NCI-H460 (cell line): ENCODE measurements at places on chromosomes 1 and 21.
A peak's percentile ranks its signal among the peaks of the same experiment; 100 is the strongest.

DNA sequence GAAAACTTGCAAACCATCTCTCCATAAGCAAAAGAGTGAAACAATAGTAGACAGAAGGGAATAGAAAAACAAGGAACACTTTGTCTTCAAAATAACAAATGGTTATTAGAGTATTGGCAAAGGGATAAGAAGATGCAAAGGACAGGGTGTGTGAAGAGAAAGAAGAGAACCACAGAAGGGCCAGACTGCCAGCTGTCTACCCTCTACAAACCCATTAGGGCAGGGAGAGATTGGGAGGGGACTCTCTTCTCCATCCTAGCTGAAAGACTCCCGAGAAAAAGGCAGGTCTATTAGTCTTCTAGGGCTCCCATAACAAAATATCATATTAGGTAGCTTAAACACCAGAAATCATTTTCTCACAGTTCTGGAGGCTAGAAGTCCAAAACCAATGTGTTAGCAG, 292.8 kb downstream of the PTBP2 start:
- no peak for DNase-seq

DNA sequence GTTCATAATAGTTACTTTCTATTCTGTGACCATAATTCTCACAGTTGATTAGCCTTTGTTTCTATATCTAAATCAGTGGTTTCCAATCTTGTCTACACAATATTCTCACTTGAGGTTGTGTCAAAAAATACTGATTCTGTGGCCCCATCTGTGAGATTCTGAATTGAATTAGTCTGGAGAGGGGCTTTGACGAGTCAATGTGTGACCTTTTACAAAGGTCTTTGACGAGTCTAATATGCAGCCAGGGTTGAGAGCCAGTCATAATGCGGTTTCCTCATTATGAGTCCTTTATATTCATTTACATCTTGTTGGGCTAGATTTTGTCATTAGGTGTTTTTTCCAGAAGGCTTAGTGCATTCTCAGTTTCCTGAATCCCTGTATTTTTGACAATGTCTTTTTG, 19.7 kb downstream of the FCRL5 start:
- no peak for DNase-seq

DNA sequence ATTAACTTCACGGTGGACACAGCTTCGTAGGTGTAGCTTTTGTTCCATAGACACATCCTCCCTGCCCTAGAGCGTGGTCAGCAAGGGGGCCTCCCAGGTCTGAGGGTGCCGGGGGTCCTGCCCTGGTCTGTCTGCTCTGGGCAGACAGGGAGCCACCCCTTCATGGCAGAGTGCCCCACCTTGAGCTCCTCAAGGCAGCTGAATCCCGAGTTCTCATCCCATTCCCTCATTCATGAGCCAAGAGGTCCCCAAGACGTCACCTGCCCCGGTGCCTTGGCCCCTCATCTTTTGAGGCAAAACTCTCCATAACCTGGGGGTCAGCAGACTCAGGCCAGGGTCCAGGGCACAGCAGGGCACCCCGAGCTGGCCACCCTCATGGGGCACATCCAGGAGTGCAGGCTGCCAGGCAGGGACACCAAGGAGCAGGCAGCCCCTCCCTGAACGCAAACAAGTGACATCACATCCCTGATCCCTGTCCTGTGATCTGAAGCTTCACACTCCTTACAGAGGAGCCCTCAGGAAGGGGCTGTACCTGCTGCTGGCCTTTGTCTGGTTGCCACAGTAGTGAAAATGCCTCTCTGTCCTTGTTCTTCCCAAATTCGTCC, 23.3 kb downstream of the UBASH3A start:
- no peak for DNase-seq

DNA sequence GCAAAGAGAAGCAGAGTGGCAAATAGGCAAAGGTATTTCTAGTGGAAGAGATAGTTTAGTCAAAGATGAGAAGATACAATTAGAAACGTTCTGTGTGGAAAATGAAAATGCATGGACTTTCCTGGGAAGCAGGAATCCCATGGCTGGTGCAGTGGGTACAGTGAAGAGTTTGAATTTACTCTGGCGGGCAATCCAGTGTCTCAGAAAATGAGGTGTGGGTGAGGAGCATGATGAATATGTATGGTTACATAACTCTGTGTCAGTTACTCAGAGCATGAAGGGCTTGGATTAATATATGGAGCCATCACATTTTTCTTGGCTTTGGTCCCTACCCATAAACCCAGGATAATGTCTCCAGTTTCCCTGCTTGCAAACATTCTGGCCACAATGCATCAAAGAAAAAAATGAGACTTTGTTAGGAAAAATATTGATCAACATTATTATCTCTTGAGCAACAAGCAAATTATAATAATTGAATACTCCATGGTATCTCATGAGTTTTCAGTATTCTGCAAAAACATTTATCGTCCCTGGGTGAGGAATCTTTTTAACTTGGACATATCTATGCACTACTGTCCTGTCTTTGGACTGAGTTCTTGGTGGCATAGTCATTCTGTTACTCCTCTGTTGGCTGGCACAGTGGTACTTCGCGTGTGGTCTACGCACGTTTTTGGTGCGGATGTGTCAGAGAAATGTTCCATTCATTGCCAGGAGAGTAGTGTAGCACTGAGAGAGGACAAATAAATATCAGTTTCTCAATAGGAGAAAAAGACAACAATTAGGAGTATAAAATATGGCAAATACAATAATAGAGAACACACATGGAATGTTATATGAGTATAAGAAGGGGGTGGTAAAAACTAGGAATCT, 173.7 kb upstream of the C1orf105 start:
- DNase-seq, result no peak

- no peak for DNase-seq
Observed at GRCh38 chr1:45953934-45954847, 150.8 kb downstream of the MAST2 start.

DNA sequence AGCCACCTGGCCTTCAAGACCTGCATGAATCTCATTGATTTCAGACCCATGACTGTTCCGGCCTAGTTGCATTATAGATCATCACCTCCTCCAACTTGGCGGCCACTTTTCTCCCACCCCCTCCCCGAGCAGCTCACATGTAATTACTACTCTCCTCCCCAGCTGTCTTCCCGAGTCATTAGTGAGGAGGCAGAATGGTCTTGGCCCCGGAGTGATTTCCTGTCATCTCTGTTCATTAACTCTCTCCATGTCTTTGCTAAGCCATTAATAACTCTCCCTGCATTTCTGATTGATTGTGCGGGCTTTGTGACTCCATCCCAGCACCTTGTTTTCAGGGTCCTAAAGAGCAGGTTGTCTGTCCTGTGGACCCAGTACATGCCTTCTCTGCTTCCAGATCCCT, 75.6 kb upstream of the CNTN2 start:
- no peak for DNase-seq

DNA sequence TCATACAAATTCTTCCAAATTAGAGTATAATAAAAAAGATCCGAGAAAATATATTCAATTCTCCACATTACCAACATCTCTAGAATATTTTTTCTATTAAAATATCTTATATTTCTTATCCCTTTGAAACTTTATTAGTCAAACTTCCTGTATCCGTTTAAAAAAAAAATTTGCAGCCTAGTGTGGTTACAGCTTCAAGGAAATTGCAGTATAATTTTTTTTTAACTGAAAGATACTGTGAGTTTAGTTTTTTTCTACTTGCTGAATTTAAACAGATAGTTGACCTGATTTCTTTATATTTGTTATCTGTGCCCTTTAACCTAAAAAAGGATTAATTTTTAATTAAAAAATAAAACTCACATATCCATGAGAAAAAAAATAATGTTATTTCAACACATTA, 1.5 kb downstream of the RGS18 start:
- DNase-seq, result no peak

DNA sequence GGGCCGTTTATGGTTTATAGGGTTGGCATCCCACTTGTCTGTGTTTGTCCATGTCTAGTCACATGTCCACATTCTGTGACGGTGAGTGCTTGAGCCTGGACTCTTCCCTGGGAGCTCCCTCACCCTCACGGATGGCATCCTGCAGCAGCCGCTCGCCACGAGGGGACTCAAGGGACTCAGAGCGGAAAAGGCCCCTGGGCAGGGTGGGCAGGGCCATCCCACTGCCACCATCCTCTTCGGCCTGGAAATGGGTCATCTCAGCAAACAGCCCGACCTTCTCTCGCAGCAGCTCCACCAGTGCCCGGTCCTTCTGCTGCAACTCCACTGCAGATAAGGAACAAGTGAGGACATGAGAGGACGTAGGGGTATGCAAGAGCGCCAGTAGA, 11.1 kb downstream of the RXFP4 start:
- no peak for DNase-seq

GRCh38 chr1:58755468-58755872, 28.4 kb downstream of the JUN start:
- peak; percentile 61 for DNase-seq

GRCh38 chr1:67685558-67686266, 711 bp downstream of the GADD45A start:
- DNase-seq, result peak; percentile 22

GRCh38 chr1:229325853-229326487, 16.9 kb downstream of the CCSAP start:
- no peak for DNase-seq

DNA sequence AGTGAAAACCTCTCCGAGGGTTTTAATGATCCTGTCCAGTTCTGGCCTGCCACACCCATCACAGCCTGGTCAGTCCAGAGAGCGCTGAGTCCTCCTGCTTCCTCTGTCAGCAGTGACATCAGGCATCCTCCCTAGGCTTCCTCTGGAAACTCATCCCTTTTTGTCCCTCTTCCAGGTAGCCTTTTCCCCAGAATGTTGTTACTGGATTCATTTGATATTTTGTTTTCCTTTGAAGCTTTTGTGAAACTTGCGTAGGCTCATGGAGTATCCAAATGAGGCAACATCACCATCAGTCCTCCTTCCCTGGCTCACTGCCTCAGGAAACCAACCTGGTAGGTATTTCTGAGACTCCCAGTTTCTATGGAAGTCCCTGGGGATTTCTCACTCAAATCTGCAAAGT, 27.0 kb upstream of the IGSF3 start:
- no peak for DNase-seq

DNA sequence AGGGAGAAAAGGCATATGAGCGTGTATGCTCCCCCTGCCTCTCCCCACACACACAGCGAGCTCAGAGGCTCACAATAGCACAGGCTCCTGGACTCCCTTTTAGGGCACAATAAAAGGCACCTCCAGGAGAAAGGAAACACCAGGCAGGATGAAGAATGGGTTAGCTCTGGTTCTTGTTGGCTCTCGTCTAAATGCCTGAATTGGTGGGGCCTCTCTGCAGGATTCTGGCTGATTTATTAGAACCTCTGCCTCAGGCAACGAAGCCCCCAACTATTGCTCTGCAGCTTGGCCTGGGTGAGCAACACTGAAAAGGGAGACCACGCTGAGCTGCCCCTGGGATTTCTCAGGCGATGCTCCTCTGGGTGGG, 590.9 kb upstream of the PLXNA2 start:
- DNase-seq, result no peak

DNA sequence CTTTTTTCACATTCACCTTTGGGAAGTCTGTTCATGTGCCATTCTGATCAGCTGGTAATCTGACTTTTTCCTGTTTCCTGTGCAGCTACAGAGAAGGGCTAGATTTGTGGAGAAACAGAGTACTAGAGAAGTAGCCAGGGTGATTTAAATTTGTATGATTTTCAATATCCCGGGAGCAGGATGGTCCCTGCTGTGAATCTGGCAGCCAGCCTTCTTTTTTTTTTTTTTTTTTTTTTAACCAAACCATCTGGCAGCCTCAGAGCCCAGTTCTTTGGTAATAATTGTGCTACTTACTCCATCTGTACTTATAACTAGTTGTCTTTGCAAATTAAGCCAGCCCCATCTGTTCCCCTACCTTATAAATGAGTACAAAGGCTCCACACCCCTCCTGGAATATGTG, 248.6 kb upstream of the DEPDC1 start:
- no peak for DNase-seq

DNA sequence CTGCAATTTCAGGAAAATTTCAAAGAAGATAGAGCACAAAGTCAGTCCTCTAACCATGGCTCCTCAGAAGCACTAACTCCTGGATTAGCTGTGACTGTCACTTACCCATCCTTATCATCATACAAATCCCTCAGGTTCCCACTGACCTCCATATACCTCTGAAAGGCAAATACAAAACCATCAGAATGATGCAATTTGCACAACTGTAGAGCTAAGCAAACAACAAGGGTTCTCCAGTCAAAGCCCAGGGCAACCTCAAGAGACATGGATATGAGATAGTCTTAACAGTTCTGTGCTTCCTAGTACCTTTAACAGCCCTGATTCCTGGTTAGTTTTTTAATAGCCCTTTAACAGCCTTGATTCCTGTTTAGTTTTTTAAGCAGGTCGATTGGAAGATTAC, 2.1 kb downstream of the SF3A3 start:
- DNase-seq, result no peak

DNA sequence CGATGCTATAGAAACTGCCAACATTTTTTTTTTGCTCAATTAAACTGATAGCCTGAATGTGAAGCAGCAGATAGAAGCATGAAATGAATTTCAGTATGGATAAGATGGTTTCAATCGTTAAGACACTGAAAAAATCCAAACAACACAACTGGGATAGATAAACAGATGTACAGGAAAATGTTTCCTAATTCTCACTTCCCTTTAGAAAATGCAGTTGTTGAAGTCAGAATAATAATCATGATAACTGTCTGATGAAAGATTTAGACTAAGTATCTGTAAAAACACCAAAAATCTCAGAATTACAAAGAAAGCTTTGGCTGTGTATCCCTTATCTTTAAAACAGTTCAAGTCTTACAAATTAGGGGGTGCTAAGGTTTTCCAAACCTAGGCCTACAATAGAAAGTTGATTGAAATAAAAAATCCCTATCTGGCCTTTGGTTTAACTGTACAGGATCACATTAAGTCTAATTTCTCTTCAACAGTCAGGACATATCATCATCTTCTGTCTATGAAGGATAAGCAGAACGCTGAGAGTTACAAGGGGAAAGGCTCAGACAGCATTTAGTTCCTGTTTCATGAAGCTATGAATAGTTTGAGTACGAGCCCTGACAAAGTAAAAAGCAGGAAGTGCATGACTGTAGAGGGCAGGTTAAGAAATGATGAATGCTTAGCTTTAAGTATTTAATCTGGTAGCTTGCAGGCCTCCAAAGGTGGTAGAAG, 203.2 kb downstream of the APP start:
- DNase-seq, result no peak

DNA sequence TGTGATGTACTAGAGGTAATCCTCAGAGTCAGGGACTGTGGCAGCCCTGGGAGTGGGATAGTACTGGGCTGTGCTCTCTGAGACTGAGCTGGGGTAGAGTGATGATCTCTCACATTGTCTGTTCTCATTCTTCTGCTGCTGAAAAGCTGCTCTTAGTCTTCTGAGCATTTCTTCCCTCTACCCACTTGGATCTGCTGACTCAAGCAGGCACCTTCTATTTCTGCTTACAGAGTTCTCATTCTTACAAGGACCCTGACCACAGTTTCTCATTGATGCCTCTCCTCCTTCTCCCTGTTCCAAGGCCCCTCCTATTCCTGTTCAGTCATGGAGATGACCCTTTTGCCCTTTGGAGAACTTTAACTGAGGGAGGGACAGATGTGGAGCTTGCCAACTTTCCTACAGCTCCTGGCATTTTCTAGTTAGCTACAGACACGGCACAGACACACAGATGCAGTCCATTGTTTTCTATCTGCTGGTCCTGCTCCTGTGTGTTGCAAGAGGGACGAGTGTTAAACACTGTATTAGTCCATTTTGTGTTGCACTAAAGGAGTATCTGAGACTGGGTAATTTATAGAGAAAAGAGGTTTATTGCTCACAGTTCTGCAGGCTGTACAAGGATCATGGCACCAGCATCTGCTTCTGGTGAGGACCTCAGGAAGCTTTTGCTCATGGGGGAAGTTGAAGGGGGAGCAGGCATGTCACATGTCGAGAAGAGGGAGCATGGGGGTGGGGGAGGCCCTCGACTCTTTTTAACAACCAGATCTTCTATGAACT, 12.3 kb downstream of the MAPKAPK2 start:
- no peak for DNase-seq
